ENCODE measurements at places on chromosomes 4 and X. TPM values are rescaled to one million over a fixed set of nuclear protein-coding genes. Genes with fewer than 3 reads are reported as not detected.

Gene SHROOM4
- total RNA-seq = 3.9 TPM

Gene TRIM75
- total RNA-seq = not detected

Gene BTC
- 1.4 TPM for total RNA-seq

DNA sequence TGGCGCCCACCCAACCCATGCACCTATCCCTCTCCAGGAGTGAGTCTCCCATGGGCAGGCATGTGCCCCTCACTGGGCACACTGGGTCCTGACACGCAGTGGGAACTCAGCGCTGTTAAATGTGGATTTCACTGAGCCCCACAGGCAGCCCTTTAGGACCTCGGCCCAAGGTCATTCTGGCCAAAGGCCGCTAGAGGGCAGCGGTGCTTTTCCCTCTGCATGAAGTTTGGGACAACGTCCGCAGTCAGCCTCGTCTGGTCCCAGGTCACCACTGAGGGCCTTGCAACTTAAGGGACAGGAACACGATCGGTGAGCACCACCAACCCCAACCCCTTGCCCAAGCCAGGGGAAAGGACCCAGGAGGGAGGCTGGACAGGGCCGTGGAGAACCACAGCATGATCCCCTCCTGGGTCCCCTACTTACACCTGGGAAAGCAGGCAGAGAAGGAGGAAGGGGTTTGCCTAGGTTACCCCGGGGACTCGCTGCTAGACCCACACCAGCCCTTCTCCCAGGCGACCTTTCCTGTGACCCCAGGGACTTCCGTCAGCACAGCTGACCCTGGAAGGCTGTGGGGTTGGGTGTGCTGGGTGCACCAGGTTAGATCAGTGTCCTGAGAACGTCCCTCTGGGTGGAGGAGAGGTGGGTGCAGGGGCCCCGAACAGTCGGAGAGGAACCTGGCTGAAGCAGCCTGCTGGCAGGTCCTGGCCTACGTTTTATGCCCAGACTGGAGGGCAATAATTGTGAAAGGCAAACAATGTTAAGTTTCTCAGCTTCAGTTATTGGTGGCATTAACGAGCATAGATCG is 24.0 kb downstream of the CYTL1 start:
- H3K4me3 ChIP-seq = no peak overlapping the region
- H3K27me3 ChIP-seq = peaks cover 47% of the 10 kb centered on the region
- no peaks in the 10 kb centered on the region for H3K36me3 ChIP-seq
- H3K27ac ChIP-seq = no peak overlapping the region

DNA sequence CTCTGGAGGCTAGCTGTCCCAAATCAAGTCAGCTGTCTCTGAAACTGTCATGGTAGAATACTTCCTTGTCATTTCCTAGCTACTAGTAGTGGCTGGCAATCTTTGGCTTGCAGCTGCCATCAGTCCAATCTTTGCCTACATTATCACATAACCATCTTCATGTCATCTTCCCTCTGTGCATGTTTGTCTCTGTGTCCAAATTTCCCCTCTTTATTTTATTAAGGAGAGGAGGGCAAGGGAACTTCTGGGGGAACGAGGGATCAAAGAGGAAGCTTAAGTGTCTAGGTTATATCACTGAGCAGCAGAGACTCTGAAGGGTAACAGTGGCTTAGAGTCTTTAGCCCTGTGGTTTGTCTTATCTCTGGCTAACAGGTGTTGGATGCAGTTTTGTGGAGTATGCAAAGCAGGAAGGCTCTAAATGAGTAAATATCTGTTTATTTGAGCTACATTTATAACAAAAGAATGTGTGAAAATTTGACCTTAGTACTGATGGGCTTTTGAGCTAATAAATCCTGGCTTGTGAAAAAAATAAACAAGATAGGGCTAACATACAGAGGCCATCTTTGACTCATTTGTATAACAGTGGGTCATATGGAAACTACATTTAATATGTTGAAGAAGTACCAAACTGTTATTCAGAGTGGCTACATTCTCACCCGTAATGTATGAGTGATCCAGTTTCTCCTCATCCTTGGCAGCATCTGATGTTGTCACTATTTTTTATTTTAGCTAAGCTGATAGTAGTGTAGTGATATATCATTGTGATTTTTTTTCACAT is 49.4 kb upstream of the ENOX2 start:
- H3K4me1 ChIP-seq = no peaks in the 10 kb centered on the region
- peaks cover 25% of the 10 kb centered on the region for H3K27me3 ChIP-seq
- no peaks in the 10 kb centered on the region for H3K36me3 ChIP-seq
- H3K4me3 ChIP-seq = no peak overlapping the region

DNA sequence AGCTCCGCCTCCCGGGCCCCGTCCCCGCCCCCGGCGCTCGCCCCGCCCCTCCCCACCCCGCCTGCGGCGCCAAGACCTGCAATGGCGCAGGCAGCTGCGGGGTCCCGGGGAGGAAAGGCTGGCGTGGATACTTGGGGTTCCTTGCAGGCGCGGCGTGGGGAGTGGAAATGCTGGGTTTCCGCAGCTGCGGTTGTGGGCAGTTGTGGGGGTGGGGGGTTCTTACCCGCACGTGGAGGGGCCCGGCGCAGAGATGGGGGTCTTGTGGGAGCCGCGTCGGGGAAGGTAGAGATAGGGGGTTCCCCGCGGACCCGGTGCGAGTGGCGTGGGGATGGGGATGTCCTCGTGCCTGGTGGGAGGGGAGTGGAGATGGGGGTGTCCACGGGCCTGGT is 680 bp upstream of the ASMTL start:
- H3K36me3 ChIP-seq = peaks cover 21% of the 10 kb centered on the region
- H3K4me1 ChIP-seq = peaks cover 4% of the 10 kb centered on the region
- H3K27ac ChIP-seq = peak overlapping the region; percentile 94
- H3K27me3 ChIP-seq = peaks cover 13% of the 10 kb centered on the region
- H3K4me3 ChIP-seq = peak overlapping the region; percentile 95

- H3K27me3 ChIP-seq = peaks cover 70% of the 10 kb centered on the region
- H3K4me3 ChIP-seq = peak within 1 kb of the TSS; percentile 81
- no peak within 1 kb of the TSS for H3K27ac ChIP-seq
Measured at GRCh38 chr4:6200011-6200921, at the start of gene JAKMIP1. TSS of gene JAKMIP1 (minus strand) at chr4:6200549. CDS start at chr4:6112850, 87,699 bp downstream.

- DNase-seq = no peak
- H3K36me3 ChIP-seq = no peaks in the 10 kb centered on the region
- H3K4me1 ChIP-seq = no peaks in the 10 kb centered on the region
- no peak overlapping the region for H3K4me3 ChIP-seq
- no peaks in the 10 kb centered on the region for H3K27me3 ChIP-seq
Measured at GRCh38 chrX:11641349-11642065, 24.2 kb downstream of the ARHGAP6 start.

All from type B pancreatic cell (in vitro differentiated cells).